GM12878 (cell line): ENCODE measurements at places on chromosomes 12 and 14. TPM values are rescaled to one million over a fixed set of nuclear protein-coding genes. Genes with fewer than 3 reads are reported as not detected.

Gene CDH24
- total RNA-seq, result 0.90 and 1.1 TPM in 2 replicates

Gene CLEC6A
- total RNA-seq, result not detected in 2 replicates

Gene DERA
- 33.4 and 34.9 TPM in 2 replicates for total RNA-seq

Gene FOXN4
- total RNA-seq, result not detected in 2 replicates

Gene ANKS1B
- total RNA-seq, result not detected in 2 replicates

Gene MCRS1
- 63.0 and 67.9 TPM in 2 replicates for total RNA-seq

Gene SLC10A1
- total RNA-seq, result not detected in 2 replicates

Gene AICDA
- 11.5 and 12.7 TPM in 2 replicates for total RNA-seq

Gene STXBP6
- 1.5 and 1.7 TPM in 2 replicates for total RNA-seq

Gene IGF1
- 3.2 and 3.4 TPM in 2 replicates for total RNA-seq

DNA sequence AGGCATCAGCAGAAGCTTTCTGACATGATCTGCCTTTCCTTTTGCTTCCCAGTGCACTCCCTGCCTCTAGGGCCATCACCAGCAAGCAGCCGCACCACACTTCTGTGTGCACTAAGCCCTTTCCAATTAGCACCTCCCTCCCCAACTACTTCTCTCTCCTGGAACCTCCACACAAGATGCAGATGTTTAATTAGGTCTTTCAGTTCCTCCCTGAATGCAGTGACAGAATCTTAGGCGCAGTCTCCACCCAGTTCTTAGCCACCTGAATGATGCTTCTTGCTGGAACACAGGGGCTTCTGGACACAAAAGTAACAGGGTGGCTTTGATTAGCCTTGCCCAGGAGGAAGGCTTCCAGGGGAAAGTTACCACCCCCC, 32.9 kb downstream of the NIN start:
- peaks cover 55% of the 10 kb centered on the region for H3K4me1 ChIP-seq
- H3K27ac ChIP-seq, result peak overlapping the region; percentile 36
- DNase-seq, result peak; percentile 42
- H3K27me3 ChIP-seq, result no peaks in the 10 kb centered on the region
- H3K4me3 ChIP-seq, result no peak overlapping the region; the same call in 1 of the 2 replicates

- H3K4me3 ChIP-seq, result no peak overlapping the region
- H3K27me3 ChIP-seq, result no peaks in the 10 kb centered on the region
- H3K27ac ChIP-seq, result no peak overlapping the region
- no peak for DNase-seq
Measured at GRCh38 chr14:90005441-90005840, 49.7 kb downstream of the TDP1 start.

DNA sequence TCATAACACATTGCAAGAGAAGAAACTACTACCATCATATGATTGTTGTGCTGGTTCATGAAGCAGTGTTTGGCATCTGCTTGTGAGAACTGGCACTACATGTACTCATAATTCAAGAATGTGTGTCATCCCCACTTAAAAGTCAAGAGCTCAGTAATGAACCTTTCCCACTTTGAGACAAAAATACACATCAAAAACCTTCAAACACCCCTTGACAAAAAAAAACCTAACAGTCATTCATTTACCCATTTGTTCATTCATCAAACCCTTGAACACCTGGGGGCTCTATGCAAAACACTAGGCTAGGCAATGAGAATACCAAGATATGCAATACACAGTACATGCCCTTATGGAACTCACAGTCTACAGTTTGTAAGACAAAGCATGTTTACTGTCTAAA, 40.0 kb downstream of the KIF21A start:
- H3K4me1 ChIP-seq, result peaks cover 6% of the 10 kb centered on the region
- H3K27me3 ChIP-seq, result no peaks in the 10 kb centered on the region
- DNase-seq, result peak; percentile 32

- peak overlapping the region; percentile 88 for H3K27ac ChIP-seq
- no peaks in the 10 kb centered on the region for H3K36me3 ChIP-seq
- no peak for DNase-seq
- H3K4me3 ChIP-seq, result peak overlapping the region; percentile 80
Measured at GRCh38 chr14:106843951-106844483, 1317.6 kb downstream of the TMEM121 start.

GRCh38 chr12:118337194-118337838, 35.4 kb downstream of the TAOK3 start:
- no peak overlapping the region for H3K27ac ChIP-seq
- no peaks in the 10 kb centered on the region for H3K27me3 ChIP-seq
- peaks cover 3% of the 10 kb centered on the region; the same call in 1 of the 2 replicates for H3K4me1 ChIP-seq
- no peak overlapping the region for H3K4me3 ChIP-seq
- DNase-seq, result no peak
- H3K36me3 ChIP-seq, result no peaks in the 10 kb centered on the region; the same call in 1 of the 2 replicates

DNA sequence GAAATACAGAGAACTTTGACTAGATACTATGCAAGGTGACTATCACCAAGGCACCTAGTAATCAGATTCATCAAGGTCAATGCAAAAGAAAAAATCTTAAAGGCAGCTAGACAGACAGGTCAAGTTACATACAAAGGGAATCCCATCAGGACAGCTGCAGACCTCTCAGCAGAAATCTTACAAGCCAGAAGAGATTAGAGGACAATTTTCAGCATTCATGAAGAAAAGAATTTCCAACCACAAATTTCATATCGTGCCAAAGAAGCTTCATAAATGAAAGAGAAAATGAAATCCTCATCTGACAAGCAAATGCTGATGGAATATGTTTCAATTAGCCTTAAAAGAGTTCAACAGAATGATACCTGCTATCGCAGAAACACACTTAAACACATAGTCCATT, 913.7 kb downstream of the RPS29 start:
- H3K4me3 ChIP-seq, result no peak overlapping the region
- H3K4me1 ChIP-seq, result no peaks in the 10 kb centered on the region
- no peak for DNase-seq
- no peak overlapping the region for H3K27ac ChIP-seq
- H3K36me3 ChIP-seq, result no peaks in the 10 kb centered on the region

- peaks cover 5% of the 10 kb centered on the region; the same call in 1 of the 2 replicates for H3K4me1 ChIP-seq
- no peaks in the 10 kb centered on the region for H3K36me3 ChIP-seq
- H3K27me3 ChIP-seq, result no peaks in the 10 kb centered on the region
- DNase-seq, result no peak
- H3K4me3 ChIP-seq, result no peak overlapping the region
Measured at GRCh38 chr12:54225666-54226065, 36.9 kb upstream of the SMUG1 start.

DNA sequence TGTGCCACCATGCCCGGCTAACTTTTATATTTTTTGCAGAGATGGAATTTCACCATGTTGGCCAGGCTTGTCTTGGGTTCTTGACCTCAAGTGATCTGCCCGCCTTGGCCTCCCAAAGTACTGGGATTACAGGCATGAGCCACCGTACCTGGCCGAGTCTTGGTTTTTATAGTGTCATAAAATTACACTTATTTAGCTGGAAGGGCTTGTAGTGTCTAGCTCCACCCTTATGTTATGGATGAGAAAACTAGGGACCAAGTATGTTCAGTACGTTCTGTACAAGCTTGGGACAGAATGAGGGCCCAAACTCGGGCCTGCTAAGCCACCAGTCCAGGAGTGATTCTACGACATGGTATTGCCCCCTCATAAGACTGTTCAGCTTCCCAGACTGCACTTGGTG, 35.1 kb downstream of the SYNE2 start:
- no peak overlapping the region for H3K4me3 ChIP-seq
- no peak overlapping the region for H3K27ac ChIP-seq
- H3K27me3 ChIP-seq, result no peaks in the 10 kb centered on the region
- DNase-seq, result no peak

GRCh38 chr14:25381498-25381897, 331.6 kb upstream of the STXBP6 start:
- H3K27ac ChIP-seq, result no peak overlapping the region
- H3K4me1 ChIP-seq, result no peaks in the 10 kb centered on the region
- no peaks in the 10 kb centered on the region for H3K36me3 ChIP-seq
- no peak overlapping the region for H3K4me3 ChIP-seq
- no peaks in the 10 kb centered on the region for H3K27me3 ChIP-seq

GRCh38 chr14:69690042-69690441, 76.9 kb upstream of the SRSF5 start:
- no peak overlapping the region for H3K27ac ChIP-seq
- peaks cover 46% of the 10 kb centered on the region for H3K4me1 ChIP-seq
- no peak overlapping the region for H3K4me3 ChIP-seq
- H3K27me3 ChIP-seq, result no peaks in the 10 kb centered on the region
- no peak for DNase-seq
- no peaks in the 10 kb centered on the region; the same call in 1 of the 2 replicates for H3K36me3 ChIP-seq

- H3K4me1 ChIP-seq, result no peaks in the 10 kb centered on the region
- H3K27ac ChIP-seq, result no peak overlapping the region
- H3K4me3 ChIP-seq, result no peak overlapping the region
- no peaks in the 10 kb centered on the region for H3K36me3 ChIP-seq
Measured at GRCh38 chr14:90649557-90650135, 166.6 kb downstream of the TTC7B start.

DNA sequence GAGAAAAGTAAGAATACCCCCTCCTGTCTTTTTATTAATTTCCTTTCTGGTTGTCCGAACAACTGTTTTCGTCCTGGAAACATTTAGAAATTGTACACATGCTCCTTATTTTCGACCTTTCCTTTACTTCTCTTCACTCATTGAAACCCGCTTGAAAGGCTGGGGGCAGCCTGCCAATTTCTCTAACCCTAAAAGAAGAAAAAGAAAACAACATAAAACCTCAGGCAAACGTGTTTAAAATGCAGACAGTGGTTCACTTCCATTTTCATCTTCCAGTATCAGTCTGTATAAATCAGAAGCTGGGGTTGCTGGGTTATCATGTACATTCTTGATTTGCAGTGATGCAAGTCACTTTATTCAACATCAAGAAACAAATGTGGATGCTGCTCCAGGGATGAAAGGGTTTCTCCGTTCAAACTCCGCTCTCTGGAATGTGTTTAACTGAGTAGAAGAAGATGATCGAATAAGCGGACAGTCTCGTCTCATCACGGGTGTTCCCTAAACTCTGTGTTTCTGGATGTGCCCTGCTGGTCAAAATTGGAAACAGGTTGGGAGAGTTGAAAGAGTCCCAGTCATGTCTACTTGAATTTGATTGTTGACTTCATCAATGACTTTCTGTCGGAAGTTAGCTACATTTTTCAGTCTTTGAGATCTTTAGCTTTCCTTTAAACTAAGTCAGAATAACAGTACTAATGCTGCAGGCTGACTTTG, 1042.2 kb downstream of the BCL11B start:
- no peak for DNase-seq
- H3K4me3 ChIP-seq, result no peak overlapping the region
- peaks cover 5% of the 10 kb centered on the region for H3K4me1 ChIP-seq
- no peaks in the 10 kb centered on the region for H3K27me3 ChIP-seq
- H3K27ac ChIP-seq, result no peak overlapping the region
- H3K36me3 ChIP-seq, result no peaks in the 10 kb centered on the region

DNA sequence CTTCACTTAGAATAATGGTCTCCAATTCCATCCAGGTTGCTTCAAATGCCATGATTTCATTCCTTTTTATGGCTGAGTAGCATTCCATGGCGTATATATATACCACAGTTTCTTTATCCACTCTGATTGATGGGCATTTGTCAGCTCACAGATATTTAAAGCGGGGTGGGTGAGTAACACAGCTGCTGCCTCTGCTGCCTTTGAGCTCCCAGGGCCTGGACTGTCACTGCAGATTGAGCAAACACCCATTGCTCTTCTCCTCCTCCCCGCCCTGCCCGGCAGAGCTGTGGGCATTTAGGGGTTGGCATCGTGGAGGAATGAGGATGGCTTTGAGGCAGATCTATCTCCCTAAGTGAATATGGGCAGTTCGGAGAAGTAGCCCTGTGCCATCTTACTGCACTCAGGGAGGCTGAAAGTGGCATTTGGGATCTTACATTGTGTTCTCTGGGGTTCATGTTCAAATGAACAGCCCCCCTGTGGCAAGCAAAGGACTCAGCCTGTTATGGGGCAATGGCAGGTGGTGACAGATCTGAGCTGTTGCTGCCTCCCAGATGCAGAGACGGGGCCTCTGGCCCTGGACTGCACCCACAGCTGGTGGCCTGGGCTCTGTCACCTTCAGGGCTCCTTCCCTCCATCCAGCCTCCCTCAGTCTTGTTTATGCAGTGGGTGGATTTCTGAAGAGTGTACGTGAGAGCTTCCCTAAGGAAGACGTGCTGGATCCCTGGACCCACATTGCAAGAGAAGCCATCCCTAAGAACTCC, 4.9 kb downstream of the RFLNA start:
- no peak overlapping the region for H3K4me3 ChIP-seq
- no peaks in the 10 kb centered on the region for H3K4me1 ChIP-seq
- H3K27ac ChIP-seq, result no peak overlapping the region
- H3K36me3 ChIP-seq, result no peaks in the 10 kb centered on the region

- H3K4me3 ChIP-seq, result no peak overlapping the region
- H3K27me3 ChIP-seq, result no peaks in the 10 kb centered on the region
- H3K36me3 ChIP-seq, result no peaks in the 10 kb centered on the region
- no peaks in the 10 kb centered on the region for H3K4me1 ChIP-seq
Measured at GRCh38 chr12:106288494-106289195, 13.9 kb upstream of the TCP11L2 start.

DNA sequence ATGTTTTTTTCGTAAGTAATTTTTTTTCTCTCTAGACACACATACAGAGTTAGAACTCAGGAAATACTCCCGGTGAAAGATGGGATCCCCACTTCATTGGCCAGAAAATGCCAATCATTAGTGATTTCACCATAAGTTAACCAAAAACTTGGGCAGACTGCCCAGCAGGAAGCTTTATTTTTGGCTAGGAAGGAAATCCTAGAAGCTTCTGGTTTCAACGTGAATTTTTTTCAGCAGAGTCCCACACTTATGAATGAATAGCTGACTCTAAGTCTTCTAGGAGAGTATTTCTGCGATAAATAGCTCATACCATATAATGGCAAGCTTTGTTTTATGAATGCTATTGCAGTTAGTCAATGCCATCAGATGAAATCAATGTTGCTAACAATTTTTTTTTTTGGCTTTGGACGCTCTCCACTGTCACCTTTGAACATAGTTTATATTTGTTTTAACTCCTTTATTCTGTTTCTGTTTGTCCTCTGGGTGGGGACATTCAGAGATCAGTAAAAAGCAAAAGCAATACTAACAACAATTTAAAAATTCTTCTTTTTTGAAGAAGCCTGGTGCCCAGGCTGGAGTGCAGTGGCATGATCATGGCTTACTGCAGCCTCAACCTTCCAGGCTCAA, 9.5 kb downstream of the PPP1CC start:
- no peak overlapping the region for H3K27ac ChIP-seq
- no peak overlapping the region for H3K4me3 ChIP-seq
- no peaks in the 10 kb centered on the region for H3K27me3 ChIP-seq
- DNase-seq, result no peak

- no peak overlapping the region for H3K27ac ChIP-seq
- DNase-seq, result no peak
- H3K36me3 ChIP-seq, result peaks cover 3% of the 10 kb centered on the region; the same call in 1 of the 2 replicates
- peak overlapping the region; percentile 53; the same call in 1 of the 2 replicates for H3K4me3 ChIP-seq
- no peaks in the 10 kb centered on the region; the same call in 1 of the 2 replicates for H3K4me1 ChIP-seq
- H3K27me3 ChIP-seq, result no peaks in the 10 kb centered on the region
Measured at GRCh38 chr14:61764342-61765122, 2.3 kb downstream of the SNAPC1 start.

GRCh38 chr12:46722394-46723185, 103.2 kb downstream of the SLC38A4 start:
- no peaks in the 10 kb centered on the region for H3K4me1 ChIP-seq
- no peak for DNase-seq
- H3K27ac ChIP-seq, result no peak overlapping the region
- H3K27me3 ChIP-seq, result no peaks in the 10 kb centered on the region
